ENCODE measurements at places on chromosomes 4 and X.

- no peak for DNase-seq
Observed at GRCh38 chrX:56462389-56462788, 101.0 kb upstream of the UBQLN2 start.

DNA sequence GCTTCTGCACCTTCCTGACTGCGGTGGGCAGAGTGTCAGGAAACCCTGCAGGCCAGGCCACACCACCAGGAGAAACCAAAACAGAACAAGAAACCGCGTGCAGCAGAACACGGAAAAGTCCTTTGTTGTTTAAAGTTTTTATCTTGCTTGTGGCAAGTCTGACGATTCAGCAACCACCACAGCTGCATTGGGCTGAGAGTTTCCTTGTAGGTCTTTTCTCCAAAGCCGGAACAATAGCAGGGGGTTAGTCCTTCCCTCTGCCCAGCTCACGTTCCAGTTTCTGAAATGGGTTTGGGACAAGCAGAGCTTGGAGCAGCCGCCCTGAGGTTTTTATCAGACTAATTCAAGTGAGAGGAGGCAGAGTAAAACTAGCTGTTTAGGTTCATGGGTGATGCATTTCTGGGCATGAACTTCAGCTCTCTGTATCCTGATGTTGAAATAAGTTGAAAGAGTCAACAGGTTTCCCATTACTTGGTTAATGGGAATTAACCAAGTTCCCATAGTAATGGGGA lies 216.9 kb downstream of the PTTG2 start:
- DNase-seq: peak; percentile 47

- no peak for DNase-seq
Observed at GRCh38 chr4:14392378-14392777, 609.9 kb upstream of the CPEB2 start.

DNA sequence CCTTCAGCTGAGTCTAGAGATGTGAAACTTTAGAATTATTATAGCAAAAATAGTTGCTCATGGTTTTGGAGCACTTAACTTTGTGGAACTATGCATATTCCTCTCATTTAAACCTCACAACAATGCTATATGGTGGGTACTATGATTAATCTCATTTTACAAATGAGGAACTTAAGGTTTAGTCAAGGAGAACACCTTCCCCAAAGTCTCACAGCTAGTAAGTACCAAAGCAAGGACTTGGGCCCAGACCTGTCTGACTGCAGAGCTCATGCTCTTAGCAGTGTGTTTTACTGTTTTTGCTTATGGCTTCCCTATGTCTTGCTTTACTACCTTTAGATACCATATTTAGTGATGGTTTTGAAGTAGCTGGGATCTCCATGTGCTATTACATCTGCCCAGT lies 5.1 kb downstream of the UBE2A start:
- DNase-seq: no peak

DNA sequence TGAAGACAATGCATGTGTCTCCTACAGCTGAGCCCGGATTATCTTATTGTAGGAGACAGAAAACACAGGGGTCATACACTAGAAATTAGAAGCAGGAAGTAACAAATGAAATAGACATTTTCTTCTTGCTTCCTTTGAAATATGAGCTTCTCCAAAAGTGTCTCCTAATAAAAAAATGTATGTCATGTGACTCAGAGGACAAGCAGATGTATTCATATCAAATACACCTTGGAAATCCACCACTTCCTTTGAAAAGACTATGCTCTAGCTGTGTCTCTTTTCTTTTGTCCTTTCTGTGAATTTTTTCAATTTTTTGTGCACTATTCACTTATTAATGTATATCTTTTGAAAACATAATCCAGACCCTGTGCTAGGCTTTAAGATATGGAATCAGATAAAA lies 1906.2 kb downstream of the C4orf33 start:
- DNase-seq: no peak

DNA sequence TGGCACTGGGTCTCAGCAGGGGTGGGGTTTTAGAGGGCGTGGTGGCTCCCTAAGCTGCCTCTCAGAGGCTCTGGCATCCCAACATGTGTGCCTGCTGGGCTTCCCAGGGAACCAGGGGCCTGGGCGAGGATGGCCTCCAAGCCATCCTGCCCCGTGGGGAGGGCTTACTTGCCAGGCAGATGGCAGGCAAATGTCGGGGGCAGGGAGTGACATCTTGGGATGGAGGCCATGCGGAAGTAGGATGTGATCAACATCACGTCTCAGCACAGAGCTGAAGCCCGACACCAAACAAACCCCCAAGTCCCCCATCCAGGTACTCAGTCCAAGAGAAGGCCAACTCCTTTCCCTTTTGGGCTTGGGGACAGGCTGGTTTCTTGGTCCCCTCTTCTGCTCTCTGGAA lies 4.7 kb downstream of the L1CAM start:
- DNase-seq: no peak

DNA sequence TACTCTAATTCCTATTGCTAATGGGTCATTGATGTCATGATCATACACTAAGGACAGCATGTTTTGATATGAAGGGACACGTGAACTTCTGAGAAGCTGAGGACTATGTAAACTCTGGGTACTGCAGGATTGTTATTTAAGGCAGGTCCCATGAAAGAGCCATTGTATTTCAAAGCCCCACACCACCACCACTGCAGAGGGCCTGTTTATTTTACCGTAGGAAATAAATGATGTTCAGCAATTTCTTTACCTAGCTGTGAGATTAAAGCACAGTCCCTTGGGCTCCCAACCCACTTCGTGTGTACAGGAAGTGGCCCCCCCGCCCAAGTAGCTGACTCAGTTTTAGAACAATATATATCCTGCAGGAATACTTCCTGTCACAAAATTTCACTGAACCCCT lies 89.8 kb upstream of the ACSL4 start:
- no peak for DNase-seq

GRCh38 chr4:13483136-13483767 lies 888 bp downstream of the RAB28 start:
- no peak for DNase-seq

- DNase-seq: no peak
Observed at GRCh38 chr4:109166126-109166525, 136.3 kb downstream of the COL25A1 start.

DNA sequence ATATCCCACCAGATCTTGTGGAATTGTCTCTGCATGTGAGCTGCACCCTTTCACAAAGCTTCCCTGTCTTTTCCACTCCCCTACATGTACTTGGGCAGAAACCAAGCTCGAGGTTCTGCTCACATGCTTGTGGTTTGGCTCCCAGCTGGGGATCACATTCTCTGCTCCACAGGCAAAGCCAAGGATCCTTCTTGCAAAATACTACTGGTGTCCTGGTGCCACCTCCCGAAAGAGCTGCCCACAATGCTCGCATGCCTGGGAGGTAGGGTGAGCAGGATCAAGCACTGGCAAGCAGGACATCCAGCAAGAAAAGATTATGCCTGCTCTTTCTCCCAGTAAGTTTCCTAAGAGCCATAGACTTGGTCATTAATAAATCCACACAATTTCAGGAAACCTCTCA lies 45.1 kb upstream of the PPARGC1A start:
- DNase-seq: no peak

DNA sequence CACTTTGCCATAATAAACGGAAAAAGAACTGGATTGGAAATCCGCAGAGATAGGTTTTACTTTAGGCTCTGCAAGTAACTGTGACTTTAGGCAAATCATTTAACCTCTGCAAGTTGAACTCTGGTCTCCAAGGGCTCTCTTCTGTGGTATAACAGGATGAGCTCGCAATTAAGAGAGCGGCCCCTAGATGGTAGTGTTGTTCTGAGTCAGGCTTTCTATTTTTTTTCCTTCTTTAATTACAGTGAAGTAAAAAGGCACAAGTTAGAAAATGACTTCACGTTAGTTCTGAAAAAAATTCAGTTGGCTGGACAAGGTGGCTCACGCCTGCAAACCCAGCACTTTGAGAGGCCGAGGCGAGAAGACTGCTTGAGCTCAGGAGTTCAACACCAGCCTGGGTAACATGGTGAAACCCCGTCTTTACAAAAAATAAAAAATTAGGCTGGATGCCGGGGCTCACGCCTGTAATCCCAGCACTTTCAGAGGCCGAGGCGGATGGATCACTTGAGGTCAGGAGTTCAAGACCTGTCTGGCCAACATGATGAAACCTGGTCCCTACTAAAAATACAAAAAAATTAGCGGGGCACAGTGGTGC lies 18.0 kb downstream of the RPS3A start:
- DNase-seq: no peak

DNA sequence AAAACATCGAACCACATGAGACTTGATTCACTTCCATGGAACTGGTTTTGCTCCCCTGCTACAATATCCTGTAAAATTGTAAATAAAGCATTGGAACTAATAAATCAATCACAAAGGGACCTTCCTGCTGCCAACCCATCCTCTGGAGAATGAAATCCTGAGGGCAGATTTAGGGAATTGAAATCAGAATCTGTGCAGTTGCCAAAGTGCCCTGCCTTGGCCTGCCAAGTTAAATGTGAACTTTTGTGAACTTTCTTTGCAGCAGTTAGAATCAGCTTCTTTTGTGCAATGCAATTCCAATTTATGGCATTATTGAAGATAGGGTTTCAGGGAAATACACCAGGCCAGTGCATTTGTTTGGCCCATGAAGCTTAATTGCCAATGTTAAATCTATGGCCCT lies 263.1 kb downstream of the PTTG2 start:
- DNase-seq: no peak

DNA sequence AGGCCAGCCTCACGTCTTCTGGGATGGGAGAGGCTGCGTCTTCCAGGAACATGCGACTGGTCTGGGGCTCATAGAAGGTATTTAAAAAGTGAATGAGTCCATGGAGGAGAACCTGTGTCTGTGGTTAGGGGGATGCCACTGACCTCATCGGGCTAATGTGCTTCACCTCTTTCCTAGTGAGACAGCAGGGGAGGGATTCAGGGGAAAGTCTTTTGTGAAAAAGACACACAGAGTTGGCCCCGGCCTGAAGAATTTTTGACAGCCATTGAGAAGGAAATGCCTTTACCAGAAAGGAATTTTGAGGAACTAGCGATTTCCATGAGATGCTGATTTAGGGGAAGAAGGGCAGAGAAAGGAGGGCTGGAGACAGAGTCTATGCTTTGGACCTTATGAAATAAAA lies 11.0 kb upstream of the C4orf50 start:
- DNase-seq: no peak

DNA sequence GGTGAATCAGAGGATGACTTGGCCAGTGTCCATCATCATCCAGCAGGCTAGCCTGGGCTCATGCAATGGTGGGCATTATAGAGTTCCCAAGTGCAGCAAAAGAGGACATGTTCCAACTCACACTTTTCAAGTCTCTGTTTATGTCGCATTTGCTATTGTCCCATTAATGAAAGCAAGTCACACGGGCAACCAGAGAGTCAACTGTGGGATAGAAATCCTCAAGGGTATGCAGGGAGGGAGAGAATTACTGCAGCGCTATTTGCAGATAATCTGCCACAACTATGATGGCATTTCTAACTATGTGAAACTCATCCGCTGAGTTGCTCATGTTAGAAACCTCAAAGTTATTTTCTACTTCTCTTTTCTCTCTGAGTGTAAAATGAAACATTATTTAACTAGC lies 78.5 kb upstream of the TAB3 start:
- DNase-seq: no peak

Measured in stimulated activated CD8-positive, alpha-beta memory T cell treated with anti-CD3 and anti-CD28 coated beads, Interleukin-7, amount 100 ng/mL, for 4 hours (primary cell).